Fibroblast of skin of back (primary cell): ENCODE measurements at places on chromosomes 6 and 20.

GRCh38 chr6:16294371-16294770, 56.0 kb downstream of the GMPR start:
- no peak for DNase-seq

DNA sequence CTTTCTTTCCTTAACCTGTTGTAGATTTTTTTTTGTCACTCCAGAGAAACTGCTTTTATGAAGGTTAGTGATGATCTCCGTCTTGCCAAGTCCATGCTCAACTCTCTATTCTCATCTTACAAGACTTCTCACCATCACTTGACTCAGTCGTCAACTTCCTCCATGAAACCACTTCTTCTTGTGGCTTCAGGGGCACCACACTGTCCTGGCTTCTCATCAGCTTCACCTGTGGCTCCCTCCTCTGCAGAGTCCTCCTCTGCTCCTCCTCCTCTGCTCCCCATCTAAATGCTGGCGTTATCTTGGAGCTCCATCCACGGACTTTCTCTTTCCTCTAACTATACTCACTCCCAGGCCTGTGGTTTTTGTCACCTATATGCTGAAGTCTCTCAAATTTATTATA, 187.5 kb downstream of the BACH2 start:
- no peak for DNase-seq

DNA sequence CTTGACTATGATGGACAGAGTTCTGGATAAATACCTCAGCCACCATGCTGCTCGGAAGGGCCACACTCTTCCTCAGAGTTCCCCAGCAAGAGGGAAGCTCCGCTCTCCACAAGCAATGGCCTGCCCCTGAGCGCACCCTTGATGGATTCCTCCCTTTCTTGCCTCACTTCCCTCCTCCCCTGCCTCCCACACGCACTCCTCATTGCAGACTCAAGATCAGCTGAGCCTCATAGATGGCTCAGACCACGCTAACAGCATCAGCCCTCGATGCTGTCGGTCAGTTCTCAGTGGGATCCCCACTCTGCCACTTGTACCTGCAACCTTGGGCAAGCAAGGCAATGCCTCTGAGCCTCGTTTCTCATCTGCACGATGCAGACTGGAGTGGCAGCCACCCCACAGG, 123.3 kb downstream of the BMP7 start:
- DNase-seq, result no peak

- no peak for DNase-seq
These were observed 17.3 kb downstream of the FARS2 start for GRCh38 chr6:5278565-5279120.

DNA sequence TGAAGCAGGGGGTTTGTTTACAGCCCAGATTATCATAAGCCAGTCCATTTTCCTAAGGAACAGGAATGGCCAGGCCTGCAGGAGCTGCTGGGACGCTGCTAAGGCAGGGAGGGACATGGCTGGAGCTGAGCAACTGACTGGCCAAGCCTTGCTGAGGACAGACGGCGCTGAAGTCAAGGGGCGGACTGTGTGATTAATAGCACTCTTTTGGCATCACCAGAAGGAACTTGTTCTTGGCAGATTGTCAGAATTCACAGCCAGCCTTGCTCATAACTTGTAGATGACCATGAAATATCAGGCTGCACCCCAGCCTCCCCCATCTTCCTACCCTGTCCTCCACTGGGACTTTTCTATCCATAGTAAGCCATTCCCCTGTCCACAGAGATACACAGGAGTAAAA, 218.8 kb upstream of the RNF24 start:
- peak; percentile 52 for DNase-seq

GRCh38 chr6:108633436-108633835, 72.7 kb downstream of the FOXO3 start:
- DNase-seq, result no peak

- no peak for DNase-seq
These were observed 4.9 kb downstream of the SRMS start for GRCh38 chr20:63542696-63543095.

DNA sequence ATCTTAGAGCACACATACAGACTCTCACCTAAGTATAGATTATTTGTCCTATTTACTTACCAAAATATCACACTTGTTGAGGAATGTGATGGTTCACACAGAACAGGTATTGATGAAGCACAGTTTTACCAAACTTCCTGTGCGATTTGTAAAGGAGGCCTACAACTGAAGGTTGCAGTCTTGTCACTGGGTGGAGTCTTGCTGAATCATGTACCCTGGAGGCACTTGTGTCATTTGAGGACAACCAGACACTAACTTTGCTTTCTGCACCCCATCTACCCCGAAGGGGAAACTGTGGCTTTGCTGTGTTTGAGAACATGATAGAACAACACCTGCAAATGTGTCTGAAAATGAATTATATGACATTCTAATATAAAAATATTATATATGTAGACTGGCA, 32.4 kb upstream of the HINT3 start:
- no peak for DNase-seq

DNA sequence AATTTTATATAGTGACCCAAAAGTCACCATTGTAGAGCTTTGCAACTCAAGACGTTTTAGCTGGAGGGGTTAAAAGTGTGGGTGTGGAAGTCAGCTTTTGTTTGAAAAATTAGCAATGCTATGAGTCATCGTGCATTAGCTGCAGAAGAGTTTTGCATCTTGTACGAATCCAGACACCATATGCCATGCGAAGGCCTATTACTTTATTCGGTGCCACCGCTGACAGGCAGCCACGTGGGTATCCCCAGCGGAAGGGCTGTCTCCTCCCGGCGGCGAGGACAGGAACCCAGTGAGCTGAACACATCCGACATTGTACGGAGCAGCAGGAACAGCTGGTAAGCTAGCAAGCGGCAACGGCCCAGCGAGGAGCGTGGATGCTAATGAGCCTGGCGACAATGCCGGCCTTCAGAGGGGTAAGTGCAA, 84.4 kb downstream of the INSM1 start:
- peak; percentile 77 for DNase-seq

DNA sequence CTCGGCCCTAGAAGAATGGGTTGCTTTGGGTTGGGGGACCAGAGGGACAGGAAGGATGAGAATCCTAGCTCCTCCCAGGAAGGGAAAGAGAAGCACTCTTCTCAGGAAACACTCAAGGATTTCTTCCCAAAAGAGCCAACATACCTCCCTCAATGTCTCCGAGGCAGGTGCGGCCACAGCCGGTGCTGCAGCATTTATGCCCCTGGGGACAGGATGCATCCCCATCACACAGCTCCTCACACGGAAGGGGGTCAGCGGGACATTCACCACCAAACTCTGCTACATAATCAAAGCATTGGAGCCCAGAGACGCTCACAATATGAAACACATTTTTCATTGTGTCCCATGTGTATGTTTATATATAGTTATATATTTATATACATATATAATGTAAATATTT, 14.8 kb downstream of the WFDC3 start:
- no peak for DNase-seq

- no peak for DNase-seq
These were observed 91.8 kb upstream of the BACH2 start for GRCh38 chr6:90388395-90388794.

- no peak for DNase-seq
These were observed 99.0 kb upstream of the SOX4 start for GRCh38 chr6:21494505-21494904.

- DNase-seq, result no peak
These were observed 155.9 kb upstream of the POU3F2 start for GRCh38 chr6:98678481-98678880.

- DNase-seq, result no peak
These were observed 509.2 kb downstream of the FRK start for GRCh38 chr6:115551527-115551926.

DNA sequence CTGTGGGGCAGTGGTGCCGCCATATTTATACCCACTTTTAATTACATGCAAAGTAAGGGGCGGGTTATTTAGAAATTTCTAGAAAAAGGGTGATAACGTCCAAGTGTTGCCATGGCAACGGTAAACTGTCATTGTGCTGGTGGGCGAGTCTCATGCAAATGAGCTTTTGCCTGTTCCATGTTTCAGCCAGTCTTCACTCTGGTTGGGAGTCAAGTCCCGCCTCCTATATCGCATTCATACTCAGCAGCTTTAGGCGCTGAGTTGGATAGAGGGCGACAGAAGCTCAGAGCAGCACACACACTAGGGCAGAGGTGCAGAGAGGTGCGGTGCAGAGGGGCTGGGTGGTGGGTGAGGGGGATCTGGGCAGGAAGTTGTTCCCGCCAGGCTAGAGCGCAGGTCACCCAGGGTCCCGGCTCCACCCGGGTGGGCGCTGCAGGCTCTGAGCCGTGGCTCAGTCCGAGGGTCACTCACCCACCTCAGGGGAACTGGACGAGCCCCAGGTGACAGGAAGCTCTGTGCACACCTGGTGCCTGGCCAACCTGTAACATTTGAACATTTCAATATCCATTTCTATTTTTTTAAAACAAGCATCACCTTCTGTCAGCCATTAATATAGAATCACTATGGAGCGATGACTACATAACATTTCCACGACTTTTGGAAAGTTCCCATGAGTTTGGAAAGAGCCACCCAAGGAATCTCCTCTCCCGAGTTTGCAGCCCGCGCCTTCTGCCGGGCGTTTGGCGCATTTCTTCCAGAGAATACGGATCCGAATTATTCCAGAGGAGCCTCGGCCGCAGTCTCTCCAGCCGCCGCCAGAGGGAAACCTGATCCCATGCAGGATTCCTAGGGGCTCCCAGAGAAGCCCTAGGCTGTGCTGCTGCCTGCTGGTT, 89.1 kb upstream of the PHACTR3 start:
- peak; percentile 70 for DNase-seq

DNA sequence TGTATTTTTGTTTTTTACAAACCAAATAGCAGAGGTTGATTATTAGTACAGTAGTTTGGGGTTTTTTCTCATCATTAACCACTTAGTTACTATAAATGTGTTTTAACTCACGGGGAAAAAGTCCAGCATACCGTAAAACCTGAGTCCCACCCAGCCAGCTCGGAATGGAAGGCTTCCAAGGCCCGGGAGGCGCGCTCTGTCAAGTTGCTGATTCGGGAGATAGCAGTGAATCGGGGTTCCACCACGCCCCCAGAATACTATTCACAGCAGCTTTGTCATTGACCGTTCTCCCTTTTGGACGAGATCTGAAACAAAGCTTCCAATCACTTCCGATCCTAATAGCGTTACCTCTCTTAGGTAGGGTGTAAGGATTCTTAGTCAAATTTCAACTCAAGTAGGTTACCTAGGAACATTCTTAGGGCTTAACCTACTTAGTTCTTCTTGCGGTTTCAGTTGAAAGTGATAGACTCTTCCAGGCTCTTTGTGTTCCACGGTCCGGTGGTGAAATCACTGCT, 232.8 kb upstream of the QKI start:
- no peak for DNase-seq

- DNase-seq, result no peak
These were observed 127.4 kb upstream of the HCRTR2 start for GRCh38 chr6:55046869-55047422.

- DNase-seq, result no peak
These were observed 50.4 kb downstream of the NOL4L start for GRCh38 chr20:32534661-32535240.
